Neural progenitor cell (in vitro differentiated cells): ENCODE measurements at places on chromosomes 3 and 15. TPM values are rescaled to one million over a fixed set of nuclear protein-coding genes. Genes with fewer than 3 reads are reported as not detected.

OR5H14 gene
- not detected in 2 replicates for total RNA-seq

DNA sequence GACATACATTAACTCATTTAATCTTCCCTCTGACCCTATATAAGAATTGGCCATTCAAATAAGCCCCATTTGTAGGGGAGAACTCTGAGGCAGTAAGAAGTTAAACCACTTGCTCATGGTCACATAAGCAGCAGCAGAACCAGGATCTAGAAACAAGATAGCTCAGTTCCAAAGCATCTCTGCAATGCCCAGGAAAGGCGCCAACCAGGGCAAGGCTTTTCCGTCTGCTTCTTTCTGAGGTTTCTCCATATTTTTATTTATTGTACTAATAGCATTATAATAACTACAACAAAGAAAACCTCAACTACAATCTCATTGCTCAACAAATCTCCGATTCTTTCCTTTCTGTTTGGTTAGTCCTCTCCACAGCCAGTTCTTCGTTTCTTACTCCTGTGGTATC, 4.3 kb upstream of the UBE2E2 start:
- DNase-seq: no peak

SEMA3F gene
- total RNA-seq: 14.5 and 42.5 TPM in 2 replicates

DNA sequence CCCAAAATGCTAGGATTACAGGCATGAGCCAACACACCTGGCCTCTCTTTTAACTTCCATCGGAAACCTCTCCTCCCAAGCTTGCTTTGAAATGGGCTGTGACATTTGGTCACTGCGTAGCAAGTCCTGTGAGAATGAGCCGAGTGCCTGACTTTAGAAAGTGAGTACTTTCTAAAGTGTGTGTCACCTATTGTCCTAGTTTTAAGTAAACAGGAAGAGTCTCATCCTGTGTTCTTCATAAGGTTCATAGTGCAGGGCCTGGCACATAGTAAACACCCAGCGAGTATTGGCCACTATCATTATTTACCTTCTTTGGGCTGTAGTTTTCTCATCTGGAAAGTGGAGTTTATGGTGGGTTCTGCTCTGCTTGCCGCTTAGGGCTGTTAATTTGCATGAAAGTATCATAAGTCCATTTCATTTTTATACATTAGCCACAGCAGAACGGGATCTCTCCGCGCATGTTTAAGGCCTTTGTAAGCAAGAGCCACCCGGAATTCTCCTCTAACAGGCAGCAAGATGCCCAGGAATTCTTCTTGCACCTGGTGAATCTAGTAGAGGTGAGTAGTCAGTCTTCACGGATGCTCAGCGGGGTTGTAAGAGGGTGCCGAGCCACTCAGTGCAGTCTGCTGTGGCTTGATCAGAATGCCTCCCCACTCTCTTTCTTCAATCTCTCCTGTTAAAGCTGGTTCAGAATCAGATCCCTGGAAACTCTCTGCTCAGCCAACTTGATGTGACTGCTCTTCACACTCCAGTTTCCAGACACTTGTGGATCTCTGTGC, 87.2 kb downstream of the USP13 start:
- no peak for DNase-seq

- no peak for DNase-seq
These were observed 15.6 kb upstream of the STRA6 start for GRCh38 chr15:74217907-74218885.

DNA sequence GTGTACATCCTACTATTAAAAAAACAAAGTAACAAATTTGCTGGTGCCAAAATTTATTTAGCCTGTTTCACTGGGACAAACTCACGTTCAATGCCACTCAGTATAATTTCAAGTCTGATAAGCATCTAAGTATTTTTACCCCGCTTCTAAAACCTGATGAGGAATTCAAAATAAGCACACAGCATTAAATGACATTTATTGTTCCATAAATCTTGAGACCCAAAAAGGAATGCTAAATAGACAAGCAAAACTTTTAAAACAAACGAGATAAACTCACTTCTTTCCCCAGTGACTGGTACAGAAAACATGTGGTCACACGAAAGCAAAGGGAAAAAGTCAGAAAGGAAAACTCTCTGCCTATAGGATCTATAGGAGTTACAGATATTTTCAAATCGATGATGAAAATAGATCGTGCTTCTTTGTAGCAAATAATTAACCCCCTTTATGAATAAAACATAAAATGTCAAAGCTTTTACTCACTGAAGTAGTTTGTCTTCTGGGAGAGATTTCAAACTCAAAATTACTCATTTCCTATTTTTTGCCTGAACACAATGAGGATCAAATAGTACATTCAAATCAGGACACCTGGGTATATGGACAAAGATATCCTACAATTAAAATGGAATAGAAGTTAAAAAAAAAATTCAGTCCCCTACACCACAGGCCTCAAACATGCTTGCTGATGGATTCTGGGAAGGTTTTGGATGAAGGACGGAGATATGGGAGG, 51.7 kb downstream of the UBP1 start:
- no peak for DNase-seq

GRCh38 chr15:80026310-80026709, 33.2 kb upstream of the ZFAND6 start:
- peak; percentile 33 for DNase-seq

GRCh38 chr3:197204736-197205135, 93.7 kb downstream of the DLG1 start:
- DNase-seq: no peak

- DNase-seq: peak; percentile 61
These were observed 72.9 kb downstream of the RPL39L start for GRCh38 chr3:187066228-187066995.

GRCh38 chr3:47594792-47595191, 16.1 kb upstream of the CSPG5 start:
- DNase-seq: no peak

- no peak for DNase-seq
These were observed 194.2 kb downstream of the PLCL2 start for GRCh38 chr3:17078926-17079465.

- DNase-seq: no peak
These were observed 125.0 kb upstream of the SMAD3 start for GRCh38 chr15:66940368-66940767.

FSIP1 gene
- total RNA-seq: 2.1 and 2.5 TPM in 2 replicates

DNA sequence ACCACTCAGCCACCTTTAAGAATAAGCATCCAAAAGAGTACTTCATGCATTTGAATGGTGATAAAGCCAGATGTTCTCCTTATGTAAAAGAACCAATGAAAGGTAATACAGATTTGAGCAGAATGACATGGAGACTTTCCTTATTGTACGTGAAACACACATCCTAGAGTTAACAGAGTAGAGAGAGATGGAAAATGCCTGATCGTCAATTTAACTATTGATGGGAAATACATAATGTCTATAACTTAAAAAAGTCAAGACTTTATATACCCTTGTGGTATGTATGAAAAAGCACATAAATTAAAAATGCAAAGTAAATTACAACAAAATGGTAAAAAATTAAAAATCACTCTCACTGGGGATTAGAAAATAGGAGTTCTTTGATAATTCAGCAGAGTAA, 31.7 kb upstream of the PLSCR5 start:
- no peak for DNase-seq
